ENCODE measurements at places on chromosomes 6 and 20. TPM values are rescaled to one million over a fixed set of nuclear protein-coding genes. Genes with fewer than 3 reads are reported as not detected.

The LINC00237 gene
- not detected for total RNA-seq

GRCh38 chr20:10242166-10242565 lies 23.5 kb downstream of the SNAP25 start:
- H3K4me1 ChIP-seq, result peaks cover 4% of the 10 kb centered on the region
- DNase-seq, result no peak
- no peaks in the 10 kb centered on the region for H3K36me3 ChIP-seq
- no peak overlapping the region for H3K4me3 ChIP-seq

The PCED1A gene
- 79.6 TPM for total RNA-seq

- no peak overlapping the region for H3K27ac ChIP-seq
- peaks cover 3% of the 10 kb centered on the region for H3K27me3 ChIP-seq
- no peak for DNase-seq
- no peaks in the 10 kb centered on the region for H3K36me3 ChIP-seq
- H3K4me1 ChIP-seq, result no peaks in the 10 kb centered on the region
These were observed 488.8 kb downstream of the TENT5A start for GRCh38 chr6:81263531-81264168.

- no peak overlapping the region for H3K4me3 ChIP-seq
- H3K36me3 ChIP-seq, result peaks cover 5% of the 10 kb centered on the region
- H3K27ac ChIP-seq, result no peak overlapping the region
- peaks cover 3% of the 10 kb centered on the region for H3K4me1 ChIP-seq
- no peak for DNase-seq
These were observed 126.0 kb upstream of the KCNG1 start for GRCh38 chr20:51148941-51149340.

The SSTR4 gene
- total RNA-seq, result not detected

The TP53TG5 gene
- total RNA-seq, result not detected

GRCh38 chr6:36954262-36954931 lies at the start of gene PI16:
TSS of gene PI16 (plus strand) at chr6:36954738. CDS start at chr6:36954761, 23 bp downstream.
- H3K36me3 ChIP-seq, result no peaks in the 10 kb centered on the region

The JAG1 gene
- total RNA-seq, result 58.4 TPM

- H3K36me3 ChIP-seq, result no peaks in the 10 kb centered on the region
- peaks cover 5% of the 10 kb centered on the region for H3K4me1 ChIP-seq
- DNase-seq, result no peak
These were observed 3.1 kb upstream of the OSBPL2 start for GRCh38 chr20:62235001-62235776.

The THBD gene
- total RNA-seq, result 1.5 TPM

- no peak for DNase-seq
- no peak overlapping the region for H3K27ac ChIP-seq
- no peaks in the 10 kb centered on the region for H3K36me3 ChIP-seq
- no peak overlapping the region for H3K4me3 ChIP-seq
- no peaks in the 10 kb centered on the region for H3K4me1 ChIP-seq
These were observed 21.9 kb downstream of the COL11A2 start for GRCh38 chr6:33170176-33171015.

The NINL gene
- 26.0 TPM for total RNA-seq

- peaks cover 33% of the 10 kb centered on the region for H3K4me1 ChIP-seq
- no peaks in the 10 kb centered on the region for H3K27me3 ChIP-seq
- H3K4me3 ChIP-seq, result no peak overlapping the region
- DNase-seq, result no peak
- H3K27ac ChIP-seq, result no peak overlapping the region
These were observed 108.9 kb upstream of the KCNG1 start for GRCh38 chr20:51131811-51132210.
